ENCODE measurements at places on chromosomes 13 and 19. TPM values are rescaled to one million over a fixed set of nuclear protein-coding genes. Genes with fewer than 3 reads are reported as not detected.

- no peak overlapping the region for H3K27ac ChIP-seq
- DNase-seq, result no peak
- no peaks in the 10 kb centered on the region for H3K4me1 ChIP-seq
- no peaks in the 10 kb centered on the region for H3K27me3 ChIP-seq
Measured at GRCh38 chr13:37277007-37277406, 171.5 kb upstream of the CSNK1A1L start.

The NKPD1 gene
- not detected for total RNA-seq

The LPAR2 gene
- total RNA-seq, result 2.3 TPM

GRCh38 chr13:48188131-48188530 lies 44.9 kb upstream of the ITM2B start:
- H3K4me3 ChIP-seq, result no peak overlapping the region
- no peak for DNase-seq
- H3K4me1 ChIP-seq, result no peaks in the 10 kb centered on the region
- no peaks in the 10 kb centered on the region for H3K27me3 ChIP-seq
- H3K36me3 ChIP-seq, result no peaks in the 10 kb centered on the region

- H3K36me3 ChIP-seq, result peaks cover 11% of the 10 kb centered on the region
- no peaks in the 10 kb centered on the region for H3K4me1 ChIP-seq
- H3K27me3 ChIP-seq, result no peaks in the 10 kb centered on the region
Measured at GRCh38 chr19:12656899-12657571, 9.5 kb downstream of the MAN2B1 start.

The ADM5 gene
- total RNA-seq, result 0.61 TPM

GRCh38 chr13:43223216-43223615 lies 199.8 kb downstream of the DNAJC15 start:
- H3K4me1 ChIP-seq, result no peaks in the 10 kb centered on the region
- H3K27me3 ChIP-seq, result no peaks in the 10 kb centered on the region
- H3K4me3 ChIP-seq, result no peak overlapping the region
- no peak overlapping the region for H3K27ac ChIP-seq
- H3K36me3 ChIP-seq, result no peaks in the 10 kb centered on the region
- no peak for DNase-seq

DNA sequence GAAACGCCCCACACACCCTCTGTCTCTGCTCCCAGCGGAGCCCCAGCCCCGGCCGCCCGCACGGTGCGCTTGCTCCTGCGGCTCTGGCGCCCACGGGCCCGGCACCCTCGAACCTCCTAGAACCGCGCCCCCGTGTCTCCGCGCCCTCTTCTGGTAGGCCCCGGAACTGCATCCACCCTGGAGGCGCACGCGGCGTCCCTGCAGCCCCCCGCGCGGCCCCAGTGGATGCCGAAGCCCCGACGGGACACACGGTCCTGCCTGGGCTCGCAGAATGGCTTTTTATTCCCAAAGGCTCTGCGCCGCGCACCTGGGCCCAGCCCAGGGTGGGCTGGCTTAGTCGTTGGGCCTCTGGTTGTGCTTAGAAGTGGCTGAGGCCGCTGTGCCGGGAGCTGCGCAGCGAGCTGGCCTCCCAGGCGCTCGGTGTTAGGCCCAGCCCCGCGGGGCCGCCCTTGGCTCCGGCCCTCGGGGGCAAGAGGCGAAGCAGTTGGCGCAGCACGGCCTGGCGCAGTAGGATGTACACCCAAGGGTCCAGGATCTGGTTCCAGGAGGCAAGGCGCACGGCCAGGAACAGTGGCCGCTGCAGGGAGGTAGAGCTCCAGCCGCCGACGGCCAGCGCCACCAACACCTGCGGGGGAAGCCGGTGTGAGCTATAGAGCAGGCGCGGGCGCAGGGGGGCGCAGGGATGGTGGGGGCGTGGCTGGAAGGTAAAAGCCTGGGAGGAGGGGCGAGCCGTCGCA lies 2.8 kb downstream of the PTGER1 start:
- no peaks in the 10 kb centered on the region for H3K27me3 ChIP-seq
- DNase-seq, result peak; percentile 74
- no peak overlapping the region for H3K4me3 ChIP-seq
- no peak overlapping the region for H3K27ac ChIP-seq
- peaks cover 19% of the 10 kb centered on the region for H3K4me1 ChIP-seq
- no peaks in the 10 kb centered on the region for H3K36me3 ChIP-seq

The ZNF813 gene
- 1.0 TPM for total RNA-seq

GRCh38 chr13:106362707-106363106 lies 172.8 kb downstream of the EFNB2 start:
- no peak overlapping the region for H3K27ac ChIP-seq
- H3K27me3 ChIP-seq, result no peaks in the 10 kb centered on the region
- DNase-seq, result no peak
- H3K4me3 ChIP-seq, result no peak overlapping the region

The ZNF579 gene
- 4.5 TPM for total RNA-seq

- H3K27me3 ChIP-seq, result no peaks in the 10 kb centered on the region
- no peaks in the 10 kb centered on the region for H3K36me3 ChIP-seq
- DNase-seq, result no peak
- no peak overlapping the region for H3K4me3 ChIP-seq
- no peak overlapping the region for H3K27ac ChIP-seq
Measured at GRCh38 chr19:43662487-43662886, 7.5 kb downstream of the PLAUR start.
